Activated CD8-positive, alpha-beta memory T cell treated with anti-CD3 and anti-CD28 coated beads for 1 hour (primary cell): ENCODE measurements at places on chromosomes 2 and 18.

DNA sequence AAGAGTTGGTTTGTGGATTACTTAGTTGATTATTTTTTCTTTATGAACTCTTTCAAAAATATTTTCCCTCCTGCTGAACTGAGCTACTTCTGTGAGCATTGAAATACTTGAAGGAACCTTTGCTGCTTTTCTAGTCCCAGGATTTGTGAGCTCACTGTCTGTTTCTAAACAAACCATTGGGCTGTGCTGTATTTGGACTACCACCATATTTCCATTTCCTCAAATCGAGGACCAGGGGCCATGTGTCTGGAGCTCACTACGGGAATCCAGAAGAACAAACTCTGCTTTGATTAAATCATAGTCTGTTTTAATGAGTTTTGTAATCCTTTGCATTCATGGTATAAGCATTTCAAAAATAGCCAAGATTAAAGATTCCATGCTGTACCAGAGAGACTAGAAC is 1.3 kb downstream of the MRPL33 start:
- DNase-seq: no peak

DNA sequence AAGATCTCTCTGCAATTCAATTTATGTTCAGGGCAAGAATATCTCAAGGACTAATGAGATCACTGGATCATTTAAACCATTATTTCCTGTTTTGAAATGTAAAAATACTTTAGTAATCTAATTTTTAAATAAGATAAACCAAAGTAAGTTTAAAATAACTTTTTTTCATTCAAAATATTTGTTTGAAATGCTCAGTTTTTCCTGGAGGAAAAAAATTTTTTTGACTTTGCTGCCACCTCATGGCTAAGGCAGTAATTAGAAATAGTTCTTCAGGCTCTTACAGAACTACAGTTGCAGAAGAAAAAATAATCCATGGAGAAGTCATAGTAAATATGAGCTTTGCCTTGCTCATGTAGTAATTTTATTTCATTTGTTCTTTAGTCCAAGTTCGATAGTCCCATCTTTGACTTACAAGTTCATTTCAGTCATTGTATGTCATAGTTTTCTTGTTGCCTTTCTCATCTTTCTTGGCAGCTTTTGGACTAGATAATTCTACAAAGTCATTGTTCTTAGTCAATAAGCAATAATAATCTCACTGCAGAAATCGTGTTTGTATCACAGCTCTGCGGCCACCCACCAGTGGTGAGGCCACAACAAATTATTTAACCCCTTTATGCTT is 127.4 kb downstream of the DPP4 start:
- DNase-seq: no peak

DNA sequence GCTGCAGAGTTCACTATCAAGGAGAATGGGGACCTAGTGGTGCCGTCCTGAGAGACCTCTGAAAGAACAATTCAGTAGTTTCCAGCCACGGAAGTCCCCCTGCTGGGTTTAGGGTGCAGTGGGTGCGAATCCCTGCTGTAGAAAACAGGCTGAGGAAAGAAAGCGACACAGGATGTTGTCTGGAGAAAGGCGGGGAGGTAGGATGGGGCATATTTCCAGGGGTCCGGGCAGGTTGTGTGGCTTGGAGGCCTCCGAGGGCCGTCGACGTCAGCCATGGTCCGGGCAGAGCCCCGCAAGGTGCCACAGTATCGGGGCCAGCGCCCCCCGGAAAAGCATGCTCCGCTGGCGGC is 807 bp upstream of the CREB1 start:
- DNase-seq: no peak

GRCh38 chr2:188974164-188974563 is at the start of gene COL3A1:
Gene COL3A1, plus strand, starts transcription at chr2:188974373. Its CDS starts 117 bp downstream, at chr2:188974490.
- DNase-seq: no peak

DNA sequence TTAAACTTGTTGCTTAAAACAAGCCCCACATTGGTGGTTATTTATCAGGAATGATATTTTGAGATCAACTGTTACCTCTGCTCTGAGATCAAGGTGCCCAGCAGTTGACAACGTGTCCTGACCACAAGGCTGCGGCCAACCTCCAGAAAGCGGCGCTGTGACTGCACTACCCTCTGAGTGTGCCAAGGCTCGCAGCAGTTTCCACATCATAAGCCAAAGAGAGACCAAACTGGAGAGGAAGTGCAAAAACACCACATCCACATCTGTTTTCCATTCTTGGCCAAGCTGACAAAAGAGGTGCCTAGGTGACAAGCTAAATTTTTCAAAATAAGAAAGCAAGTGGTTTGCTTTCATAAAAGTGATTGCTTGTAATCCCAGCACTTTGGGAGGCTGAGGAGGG is 410.8 kb upstream of the POU3F3 start:
- no peak for DNase-seq

DNA sequence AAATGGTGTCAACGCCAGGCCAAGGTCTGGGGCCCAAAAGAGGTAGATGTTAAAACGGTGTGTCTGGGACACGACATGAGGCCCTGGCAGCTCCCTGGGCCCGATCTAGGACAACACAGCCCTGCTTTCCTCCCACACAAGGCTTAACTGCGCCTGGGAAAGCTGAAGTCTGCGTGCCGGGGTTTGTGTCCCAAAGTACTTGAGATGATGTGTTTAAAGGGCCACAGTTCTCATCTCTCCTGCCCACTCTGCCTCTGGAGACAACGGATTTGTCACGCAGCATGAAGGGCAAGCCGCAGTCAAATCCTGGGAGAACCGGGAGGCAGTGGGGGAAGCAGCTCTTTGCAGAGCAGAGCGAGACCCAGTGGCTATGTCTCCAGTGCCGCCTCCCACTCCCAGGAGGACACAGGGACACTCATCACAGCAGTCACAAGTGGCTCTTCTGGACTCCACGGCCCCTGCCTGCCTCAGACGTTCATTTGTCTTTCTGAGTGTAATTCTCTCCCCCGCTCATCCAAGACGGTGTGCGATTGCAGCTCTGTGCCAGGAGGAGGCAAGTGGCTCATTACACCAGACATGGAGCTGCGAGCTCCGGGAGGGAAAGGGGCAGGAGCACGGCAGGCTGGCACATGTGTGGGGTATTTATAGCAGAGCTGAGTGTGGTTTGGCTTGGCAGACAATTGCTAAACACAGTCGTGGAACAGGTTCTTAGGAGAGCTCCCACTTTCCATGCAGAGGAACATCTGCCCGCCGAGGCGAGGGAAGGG is 57.7 kb upstream of the SEMA4C start:
- DNase-seq: no peak

DNA sequence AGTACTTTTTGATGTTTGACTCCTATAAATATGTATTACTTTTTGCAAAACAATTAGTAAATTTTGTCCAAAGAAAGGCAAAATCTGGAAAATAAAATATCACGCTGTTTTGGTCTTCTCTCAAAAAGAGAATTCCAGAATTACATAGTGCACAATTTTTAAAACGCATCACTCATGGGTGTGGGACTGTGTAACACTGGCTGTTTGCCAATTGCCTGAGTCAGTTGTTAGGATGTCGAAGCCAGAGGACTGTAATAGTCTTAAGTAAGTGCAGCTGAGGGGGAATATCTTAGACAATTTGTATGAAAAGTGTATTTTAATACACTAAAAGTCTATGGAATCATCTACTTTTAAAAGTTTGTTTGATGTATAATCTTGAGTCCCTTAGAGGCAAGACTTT is 24.1 kb upstream of the EPHA4 start:
- DNase-seq: no peak

DNA sequence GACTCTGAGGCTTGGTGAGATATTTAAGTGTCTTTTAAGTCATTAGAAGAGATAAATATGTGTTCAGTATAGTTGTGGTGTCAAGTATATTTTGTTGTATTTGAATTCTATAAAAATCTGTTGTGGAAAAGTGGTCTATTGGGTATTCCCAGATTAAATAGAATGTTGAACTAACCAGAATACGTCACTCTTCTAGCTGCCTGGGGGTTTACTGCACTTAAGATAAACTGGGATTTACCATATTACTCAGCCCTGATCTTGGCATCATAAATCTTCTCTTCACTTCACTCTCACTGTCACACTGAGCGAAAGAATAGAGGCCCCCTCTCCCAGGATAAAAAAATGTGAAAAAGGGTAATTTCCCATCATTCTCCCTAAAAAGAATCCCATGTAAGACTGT is 129.8 kb downstream of the BCL2 start:
- DNase-seq: no peak

DNA sequence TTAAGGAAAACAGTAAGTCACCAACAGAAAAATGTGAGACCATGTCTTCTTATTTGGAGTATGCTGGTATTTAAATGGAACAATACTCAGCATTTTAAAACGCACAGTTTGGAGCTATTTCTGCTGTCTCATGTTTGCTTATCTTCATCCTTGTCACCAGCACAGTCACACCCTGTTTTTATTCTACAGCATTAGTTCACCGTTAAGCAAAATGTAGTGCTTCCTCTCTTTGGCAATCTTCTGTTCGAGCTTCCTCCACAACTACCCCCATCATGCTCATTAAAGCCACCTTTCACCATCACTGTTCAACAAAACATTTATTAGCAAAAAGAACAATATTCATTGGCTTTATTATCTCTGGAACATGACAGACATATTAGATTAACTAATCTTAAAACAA is 64.0 kb downstream of the SLC40A1 start:
- no peak for DNase-seq

DNA sequence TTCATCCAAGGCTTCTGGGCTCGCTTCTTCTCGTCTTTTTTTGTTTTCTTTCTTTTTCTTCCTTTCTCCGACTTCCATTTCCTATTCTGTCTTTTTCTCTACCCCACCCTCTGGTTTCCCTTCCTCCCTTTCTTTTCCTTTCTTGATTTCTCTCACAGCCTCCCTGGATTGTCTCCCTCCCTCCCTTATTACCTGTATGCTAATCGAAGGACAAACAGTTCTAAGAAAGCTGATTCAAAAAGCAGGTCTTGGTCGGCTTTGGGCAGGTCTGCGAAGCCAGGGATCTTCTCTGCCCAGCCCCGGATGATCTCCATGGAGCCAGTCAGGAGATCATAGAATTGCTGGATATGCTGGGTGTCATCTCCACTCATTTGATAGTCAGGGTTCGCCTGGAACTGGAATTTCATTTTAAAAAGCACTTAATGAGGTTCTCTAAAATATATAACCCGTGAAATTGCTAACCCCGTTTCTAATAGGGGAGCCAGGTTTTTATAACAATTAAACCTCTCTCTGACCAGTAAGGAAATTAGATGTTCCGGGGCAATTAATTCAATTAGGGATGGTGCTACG is 5.9 kb downstream of the NR4A2 start:
- no peak for DNase-seq

DNA sequence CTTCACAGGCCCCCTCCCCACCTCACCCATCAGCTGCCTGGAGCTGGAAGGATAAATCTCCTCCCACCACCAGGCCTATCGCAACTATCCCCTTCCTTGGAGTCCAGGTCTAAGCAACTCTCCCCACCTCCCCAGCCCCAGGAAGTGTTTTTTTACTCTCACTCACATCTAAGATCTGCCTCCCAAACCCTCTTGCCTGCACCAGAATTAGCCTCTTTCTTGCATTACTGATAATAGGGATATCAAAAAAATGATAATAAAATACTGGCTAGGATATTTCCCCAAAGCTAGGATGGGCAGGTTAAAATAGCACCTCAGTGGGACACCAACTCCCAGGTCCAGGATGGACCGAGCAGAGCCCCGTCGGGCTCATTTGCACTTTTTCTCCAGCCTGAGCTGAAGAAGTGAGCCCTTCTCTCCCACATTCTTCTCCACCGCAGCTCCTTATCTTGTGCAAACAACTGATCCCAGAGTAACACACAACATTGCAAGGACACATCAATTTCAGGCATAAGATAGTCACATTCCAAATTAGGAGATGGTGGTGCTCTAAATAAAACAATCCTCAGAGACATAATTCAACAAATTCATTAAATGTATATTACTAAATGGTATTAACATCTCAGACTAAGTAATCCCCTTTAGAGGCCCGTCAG is 17.7 kb upstream of the CIB4 start:
- no peak for DNase-seq

DNA sequence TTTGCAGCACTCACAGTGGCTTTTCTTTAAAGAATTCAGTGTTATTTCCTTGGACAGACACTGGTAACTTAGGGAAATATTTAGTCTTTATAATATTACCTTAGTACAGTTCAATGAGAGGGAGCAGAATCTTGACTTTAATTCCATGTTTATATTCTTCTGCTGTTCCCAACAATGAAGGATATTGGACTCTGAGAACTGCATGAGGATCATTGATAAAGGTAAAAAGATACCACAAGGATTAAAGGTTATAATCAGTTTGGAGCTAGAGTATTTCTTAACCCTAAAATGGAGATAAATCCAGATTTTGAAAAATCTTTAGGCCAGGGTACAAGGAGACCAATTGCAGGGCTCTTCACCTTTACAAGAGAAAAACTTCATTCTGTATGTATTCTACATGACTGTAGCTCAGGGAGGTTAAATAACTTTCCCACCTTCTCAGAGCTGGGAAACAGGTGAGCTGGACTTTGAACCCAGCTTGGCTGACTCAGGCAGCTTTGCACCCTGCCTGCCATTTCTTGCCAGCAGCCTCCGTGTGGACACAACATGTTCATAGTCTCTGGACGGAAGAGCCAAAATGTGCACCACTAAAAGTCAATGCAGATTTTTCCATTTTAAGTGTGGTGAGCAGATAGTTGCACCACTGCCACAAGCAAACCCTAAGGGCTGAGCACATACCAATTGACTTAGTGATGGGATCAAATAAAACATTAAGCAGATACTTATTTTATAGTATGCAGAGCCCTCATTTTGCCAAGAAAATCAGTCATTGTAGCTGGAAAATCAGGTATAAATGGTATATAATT is 26.7 kb downstream of the UPP2 start:
- DNase-seq: no peak

GRCh38 chr2:207706936-207707860 is 4.2 kb upstream of the CCNYL1 start:
- DNase-seq: no peak

GRCh38 chr2:64196963-64197362 is 52.7 kb upstream of the PELI1 start:
- no peak for DNase-seq

DNA sequence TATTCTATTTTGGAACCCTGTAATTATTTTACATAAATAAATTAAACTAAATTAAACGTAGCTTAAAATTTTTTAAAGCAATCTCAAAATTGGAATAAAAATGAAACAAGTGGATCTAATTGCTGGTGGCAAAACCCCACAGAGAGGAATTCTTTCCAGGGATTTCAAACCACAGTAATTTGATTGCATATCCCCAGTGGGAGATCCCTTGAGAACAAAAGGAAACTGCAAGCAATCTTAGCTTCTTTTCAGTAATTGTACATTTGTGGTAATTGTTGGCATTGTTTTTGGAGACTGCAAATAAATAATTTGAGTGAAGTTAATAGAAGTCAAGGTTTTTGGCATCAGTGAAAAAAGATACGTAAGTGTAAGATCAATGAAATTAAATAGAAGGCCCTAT is 58.7 kb upstream of the MYCN start:
- no peak for DNase-seq

GRCh38 chr2:29920631-29921559 is 491 bp downstream of the ALK start:
- no peak for DNase-seq

DNA sequence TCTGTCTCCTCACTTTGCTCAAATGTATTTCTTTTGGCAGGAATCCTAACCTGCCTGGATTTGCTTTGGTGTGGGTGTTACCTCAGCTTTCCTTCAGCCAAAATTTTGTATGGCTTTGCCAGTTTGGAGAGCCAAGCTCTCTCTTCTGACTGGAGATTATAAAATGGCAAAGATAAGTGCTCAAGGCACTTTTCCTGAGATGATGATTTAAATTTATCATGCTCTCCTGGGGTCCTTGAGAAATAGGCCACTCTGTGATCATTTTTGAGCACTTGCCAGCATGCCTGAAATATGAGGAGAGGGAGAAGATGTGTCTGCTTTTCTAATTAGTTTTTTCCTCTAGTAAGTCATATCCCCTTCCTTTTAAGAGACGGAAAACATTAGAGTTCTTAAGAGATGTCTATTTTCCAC is 683.0 kb downstream of the SLC4A3 start:
- no peak for DNase-seq
